ENCODE measurements at places on chromosomes 6 and 20. TPM values are rescaled to one million over a fixed set of nuclear protein-coding genes. Genes with fewer than 3 reads are reported as not detected.

SLC24A3 gene
- 0.25 TPM for total RNA-seq

NKAIN2 gene
- total RNA-seq, result not detected

CD164 gene
- 187 TPM for total RNA-seq

C6orf141 gene
- total RNA-seq, result not detected

MATN4 gene
- not detected for total RNA-seq

DNA sequence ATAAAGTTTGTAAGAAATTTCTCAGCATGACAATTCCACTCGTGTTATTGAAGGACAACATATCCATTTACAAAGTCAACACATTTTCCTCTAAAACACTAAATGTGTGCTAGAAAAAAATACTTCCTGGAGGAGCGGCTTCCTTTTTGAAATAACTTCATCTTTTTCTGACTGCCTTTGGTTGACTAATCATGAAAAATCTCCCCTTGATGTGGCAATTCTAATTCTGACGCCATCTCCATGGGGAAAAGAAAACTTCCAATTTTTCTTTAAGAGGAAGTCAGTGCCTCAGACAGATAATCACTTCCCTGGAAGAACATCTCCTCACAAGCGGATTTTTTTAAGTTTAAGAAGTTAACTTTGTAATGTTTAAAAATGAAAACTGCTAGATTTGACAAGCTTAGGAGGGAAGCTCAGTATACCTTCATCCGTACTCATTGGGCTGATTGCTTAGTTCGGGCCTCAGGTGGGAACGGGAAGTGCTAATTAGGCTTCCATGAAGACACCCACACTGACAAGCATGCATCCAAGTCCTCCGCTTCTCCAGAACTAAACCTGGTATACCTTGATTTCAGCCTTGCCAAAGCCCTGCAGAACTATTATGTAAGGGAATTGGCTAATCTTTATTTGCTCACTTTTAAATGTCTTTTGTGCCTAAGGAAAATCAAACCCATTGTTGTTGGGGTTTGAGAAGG, 35.1 kb upstream of the DUSP22 start:
- no peak for DNase-seq

DNA sequence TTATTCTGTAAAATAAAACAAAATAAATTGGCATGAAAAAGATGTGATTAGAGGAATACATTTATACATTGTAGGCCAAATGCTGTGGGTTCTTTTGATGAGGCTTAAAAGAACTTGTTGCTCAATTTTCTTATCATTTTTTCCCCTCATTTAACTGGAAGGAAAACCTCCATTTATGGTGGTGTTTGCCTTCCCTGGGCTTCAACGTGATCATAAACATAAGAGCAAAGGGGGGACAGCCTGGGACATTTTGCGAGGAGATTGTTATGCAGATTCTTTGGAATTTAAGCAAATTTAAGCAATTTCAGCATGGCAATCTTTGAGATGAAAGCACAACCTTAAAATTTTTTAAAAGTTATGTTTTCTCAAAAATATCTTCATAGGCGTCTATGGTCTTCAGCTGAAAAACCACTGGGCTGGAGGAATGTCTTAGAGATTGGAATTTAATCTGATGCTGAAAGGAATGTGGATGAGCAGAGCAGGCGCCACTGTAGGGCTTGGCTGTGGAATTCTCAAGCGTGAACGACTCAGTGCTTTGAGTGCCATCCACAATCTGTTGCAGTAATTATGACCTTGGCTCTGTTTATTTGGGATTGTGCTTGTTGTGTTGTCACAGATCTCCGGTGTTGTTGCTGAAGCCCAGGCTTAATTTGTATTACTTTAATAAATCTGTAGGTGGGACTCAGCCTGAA, 149.4 kb upstream of the MLIP start:
- DNase-seq, result no peak

DNA sequence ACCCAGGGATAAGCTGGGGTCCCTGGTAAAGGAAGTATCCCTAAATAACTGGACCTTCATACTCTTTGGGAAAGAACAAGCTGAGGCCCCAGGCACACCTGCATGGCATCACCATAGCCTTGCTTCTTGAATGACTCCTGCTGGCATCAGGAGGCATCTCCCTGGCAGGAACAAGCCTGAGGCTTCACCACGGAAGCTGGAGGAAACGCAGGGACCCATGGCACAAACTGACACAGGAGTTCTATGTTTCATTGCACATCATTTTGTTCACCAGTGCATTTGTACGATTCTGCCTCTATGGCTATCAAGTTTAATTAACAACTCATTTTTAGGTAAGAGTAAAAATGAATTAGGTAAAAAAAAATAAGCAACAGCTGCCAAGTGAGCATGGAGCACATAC, 619 bp upstream of the PDE7B start:
- DNase-seq, result no peak

DNA sequence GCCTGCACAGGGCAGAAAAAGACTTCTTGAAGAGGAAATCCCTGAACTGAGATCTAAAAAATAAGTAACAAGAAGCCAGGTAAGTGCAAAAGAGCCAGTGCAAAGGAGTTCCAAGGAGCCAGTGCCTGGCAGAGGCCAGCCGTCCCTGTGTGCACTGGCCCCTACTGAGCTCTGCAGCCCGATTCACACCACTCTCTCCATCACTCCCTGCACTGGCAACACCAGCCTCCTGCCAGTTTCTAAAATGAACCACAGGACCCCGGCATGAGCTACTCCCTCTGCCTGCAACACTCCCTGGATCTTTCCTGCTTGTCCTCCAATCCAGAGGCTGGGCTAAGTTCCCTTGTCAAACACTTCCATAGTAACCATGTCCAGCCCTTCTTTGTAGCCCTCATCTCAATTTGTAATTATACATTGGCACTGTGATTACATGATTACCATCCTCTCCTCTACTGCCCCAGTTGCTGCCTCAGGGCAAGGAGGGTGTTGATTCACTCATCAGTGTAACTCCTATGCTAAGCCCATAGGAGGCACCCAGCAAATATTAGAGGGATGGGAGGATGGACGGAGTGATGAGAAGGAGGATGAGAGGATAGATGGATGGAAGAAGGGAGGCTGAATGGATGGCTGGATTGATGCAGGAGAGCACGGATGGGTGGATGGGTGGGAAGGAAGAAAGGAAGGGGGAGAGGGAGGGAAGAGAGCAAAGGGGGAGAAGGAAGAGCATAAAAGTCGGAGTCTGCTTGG, 49.3 kb downstream of the SIRPA start:
- DNase-seq, result no peak

DNA sequence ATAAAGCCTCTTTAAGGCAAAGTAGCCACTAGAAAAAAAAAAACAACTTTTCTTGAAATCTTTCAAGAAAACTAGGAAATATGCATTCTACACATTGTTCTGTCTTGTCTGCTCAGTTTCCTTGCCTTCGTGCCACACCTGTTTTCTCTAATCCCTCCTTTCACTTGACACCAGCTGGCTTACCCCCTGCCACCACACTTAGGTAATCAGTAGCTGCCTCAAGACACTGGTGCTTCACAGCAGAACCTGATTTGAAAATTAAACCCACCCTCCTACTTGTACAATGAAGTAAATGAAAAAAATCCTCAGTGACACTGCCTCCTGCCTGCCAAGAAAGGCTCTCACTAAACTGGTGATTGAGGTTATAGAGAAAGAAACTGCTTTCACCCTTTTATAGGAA, 45.8 kb upstream of the SCML4 start:
- DNase-seq, result no peak

DNA sequence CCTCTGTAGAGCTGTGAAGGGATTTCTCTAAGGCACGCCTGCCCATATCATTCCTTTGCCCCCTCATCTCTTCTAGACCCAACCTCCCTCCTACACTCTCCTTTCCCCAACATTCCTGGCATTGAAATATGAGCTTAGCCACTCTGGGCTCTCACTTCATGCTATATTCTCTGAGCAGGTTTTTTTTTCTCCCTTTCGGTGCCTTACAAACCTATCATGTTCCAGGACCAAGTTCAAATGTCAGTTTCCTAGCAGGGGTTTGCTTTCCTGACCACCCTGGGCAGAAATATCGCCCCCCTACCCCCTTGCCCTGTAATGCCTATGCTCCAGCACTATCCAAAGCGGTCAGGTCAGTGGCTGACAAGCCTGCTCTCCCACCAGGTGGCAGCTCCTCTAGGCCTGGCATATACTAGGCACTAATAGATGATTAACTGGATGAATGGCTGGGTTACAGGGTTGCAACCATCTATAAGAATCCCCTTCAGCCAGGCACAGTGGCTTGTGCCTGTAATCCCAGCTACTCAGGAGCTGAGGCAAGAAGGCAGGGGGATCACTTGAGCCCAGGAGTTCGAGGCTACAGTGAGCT, 25.7 kb upstream of the AAR2 start:
- no peak for DNase-seq

DNA sequence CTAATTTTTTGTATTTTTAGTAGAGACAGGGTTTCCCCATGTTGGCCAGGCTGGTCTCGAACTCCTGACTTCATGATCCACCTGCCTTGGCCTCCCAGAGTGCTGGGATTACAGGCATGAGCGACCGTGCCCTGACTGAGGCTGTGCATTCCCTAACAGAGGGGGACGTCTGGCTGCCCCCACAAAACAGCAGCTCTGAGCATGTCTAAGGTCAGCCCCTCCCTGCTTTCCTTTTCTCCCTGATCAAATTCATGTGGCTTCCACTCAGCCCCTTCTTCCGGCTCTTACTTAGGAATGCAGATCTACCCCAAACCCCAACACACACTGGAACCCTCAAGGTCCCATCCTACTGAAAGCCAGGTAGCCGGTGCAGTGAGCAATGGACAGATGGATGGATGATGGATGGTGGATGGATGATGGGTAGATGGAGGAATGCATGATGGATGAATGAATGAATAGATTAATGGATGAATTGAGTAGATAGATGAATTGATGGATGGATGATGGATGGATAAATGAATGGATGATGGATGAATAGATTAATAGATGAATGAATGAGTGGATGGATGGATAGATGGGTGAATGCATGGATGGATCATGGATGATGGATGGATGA, 91.5 kb upstream of the BHLHE23 start:
- no peak for DNase-seq

DNA sequence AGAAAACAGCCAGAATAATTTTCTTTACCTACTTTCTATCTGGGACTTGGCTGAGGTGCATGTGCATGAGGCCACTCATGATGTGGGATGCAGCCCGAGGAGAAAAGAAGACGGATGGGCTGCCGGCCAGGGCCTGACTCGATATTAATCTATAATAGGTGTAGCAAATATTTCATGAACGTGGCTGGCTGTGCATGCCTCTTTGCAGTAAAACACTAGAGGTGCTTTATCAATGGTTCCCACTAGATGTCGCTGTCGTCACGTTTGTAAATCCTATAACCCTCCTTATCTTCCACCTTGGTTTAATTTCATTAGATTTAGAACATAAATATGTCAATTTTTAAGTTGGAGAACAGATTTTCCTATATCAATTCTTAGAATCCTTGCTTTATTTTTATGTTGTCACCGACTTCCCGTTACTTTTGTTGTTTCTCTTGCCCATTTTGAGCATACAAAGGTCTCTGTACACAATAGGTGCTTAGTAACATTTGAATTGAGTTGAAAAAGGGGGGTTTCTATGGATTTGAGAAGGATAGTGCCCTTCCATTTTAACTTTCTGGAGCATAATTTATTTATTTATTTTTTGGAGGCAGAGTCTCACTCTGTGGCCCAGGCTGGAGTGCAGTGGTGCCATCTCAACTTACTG, 19.6 kb upstream of the FERMT1 start:
- peak; percentile 24 for DNase-seq

GRCh38 chr20:57620274-57620990, at the start of gene ZBP1:
Gene ZBP1, minus strand, starts transcription at chr20:57620426. Its CDS starts 131 bp downstream, at chr20:57620295.
- peak; percentile 39 for DNase-seq

DNA sequence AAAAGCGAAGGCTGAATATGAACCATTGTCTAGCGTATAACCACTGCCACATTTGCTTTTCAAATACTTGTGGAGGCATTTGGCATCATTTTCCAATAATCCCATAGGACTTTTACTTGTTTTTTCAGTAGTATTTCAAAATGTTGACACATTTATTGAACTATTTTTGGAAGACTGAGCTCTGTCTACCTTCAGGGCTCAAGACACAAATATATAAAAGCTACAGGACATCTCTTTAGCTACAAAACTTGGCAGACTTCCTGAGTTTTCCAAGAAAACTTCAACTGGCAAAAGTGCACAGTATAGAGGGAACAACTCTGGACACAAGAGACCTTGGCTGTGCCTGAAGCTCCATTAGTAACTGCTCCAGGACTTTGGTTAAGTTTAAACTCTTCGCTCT, 13.4 kb downstream of the EPB41L2 start:
- DNase-seq, result no peak

- DNase-seq, result no peak
Observed at GRCh38 chr20:53408691-53409446, 184.8 kb downstream of the ZNF217 start.

- no peak for DNase-seq
Observed at GRCh38 chr6:109314313-109314712, 68.0 kb downstream of the CD164 start.

- DNase-seq, result no peak
Observed at GRCh38 chr6:127051571-127052260, 66.8 kb upstream of the RSPO3 start.

DNA sequence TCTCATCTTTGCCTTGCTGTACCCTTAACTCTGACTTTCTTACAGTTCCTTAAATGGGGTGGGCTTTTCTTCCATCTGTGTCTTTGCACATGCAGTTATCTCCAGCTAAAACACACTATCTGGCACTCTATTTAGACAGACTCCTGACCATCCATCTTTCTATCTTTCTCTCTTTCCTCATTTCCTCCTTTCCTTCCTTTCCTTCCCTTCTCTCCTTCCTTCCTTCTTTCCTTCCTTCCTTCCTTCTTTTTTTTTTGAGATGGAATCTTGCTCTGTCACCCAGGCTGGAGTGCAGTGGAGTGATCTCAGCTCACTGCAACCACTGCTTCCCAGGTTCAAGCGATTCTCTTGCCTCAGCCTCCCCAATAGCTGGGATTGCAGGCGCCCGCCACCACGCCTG, 8.2 kb downstream of the NOTCH4 start:
- no peak for DNase-seq

DNA sequence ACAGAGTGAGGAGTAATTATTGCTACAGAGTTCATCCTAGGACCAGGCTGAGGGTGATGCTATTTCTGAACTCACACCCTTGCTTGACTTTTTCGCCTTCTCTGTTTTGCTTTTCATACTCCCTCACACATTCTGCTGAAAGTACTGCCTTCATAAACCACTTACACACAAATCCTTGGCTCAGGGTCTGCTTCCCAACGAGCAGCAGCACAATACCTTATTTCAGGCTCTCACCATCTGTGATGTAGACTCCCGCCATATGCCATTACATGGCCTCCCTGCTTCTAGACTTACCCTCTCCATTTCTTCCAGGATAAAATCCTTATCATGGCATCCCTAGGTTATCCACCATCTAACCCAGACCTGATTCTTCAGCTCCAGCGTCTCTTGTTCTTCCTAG, 321.3 kb upstream of the SPTLC3 start:
- no peak for DNase-seq

GRCh38 chr20:3074812-3075211, 3.4 kb downstream of the OXT start:
- no peak for DNase-seq

Data from CD4-positive, CD25-positive, alpha-beta regulatory T cell (primary cell).